ENCODE measurements at places on chromosomes 3 and 15. TPM values are rescaled to one million over a fixed set of nuclear protein-coding genes. Genes with fewer than 3 reads are reported as not detected.

GRCh38 chr15:92097474-92098178 lies 244.1 kb downstream of the SLCO3A1 start:
- no peak for DNase-seq

ITPKA gene
- total RNA-seq: 1.9 TPM

- no peak for DNase-seq
Measured at GRCh38 chr3:35338186-35338585, 301.1 kb upstream of the ARPP21 start.

DNA sequence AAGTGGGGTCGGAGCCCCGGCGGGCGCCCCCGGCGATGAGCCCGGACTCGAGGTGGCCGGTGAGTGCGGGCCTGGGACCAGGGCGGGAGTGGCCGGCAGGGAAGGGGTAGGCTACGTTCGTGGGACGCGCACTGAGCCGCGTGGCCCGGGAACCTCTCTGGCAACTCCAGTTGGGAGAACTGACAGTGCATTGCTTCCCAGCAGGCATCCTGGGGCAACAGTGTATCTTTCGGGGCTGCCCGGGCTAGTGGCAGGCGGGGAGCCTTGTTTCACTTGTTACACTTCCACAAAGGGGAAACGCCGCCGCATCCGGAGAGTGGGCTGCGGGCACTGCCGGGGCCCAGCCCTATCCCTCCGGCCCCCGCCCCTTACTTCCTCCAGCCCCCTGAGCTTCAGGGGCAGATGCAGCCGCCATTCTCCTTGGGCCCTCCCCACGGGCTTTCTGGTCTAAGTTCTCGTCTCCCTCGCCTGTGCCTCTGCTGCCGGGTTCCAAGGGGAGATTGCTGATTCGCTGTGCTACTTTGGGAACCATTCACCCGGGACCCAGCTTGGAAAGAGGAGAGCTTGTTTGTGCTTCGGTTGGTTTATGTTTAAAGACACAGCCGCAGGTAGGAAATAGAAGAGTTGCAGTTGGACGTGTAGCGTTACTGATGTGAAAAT lies 675 bp downstream of the BRPF1 start:
- no peak for DNase-seq

NFKBIZ gene
- total RNA-seq: 15.0 TPM

DNA sequence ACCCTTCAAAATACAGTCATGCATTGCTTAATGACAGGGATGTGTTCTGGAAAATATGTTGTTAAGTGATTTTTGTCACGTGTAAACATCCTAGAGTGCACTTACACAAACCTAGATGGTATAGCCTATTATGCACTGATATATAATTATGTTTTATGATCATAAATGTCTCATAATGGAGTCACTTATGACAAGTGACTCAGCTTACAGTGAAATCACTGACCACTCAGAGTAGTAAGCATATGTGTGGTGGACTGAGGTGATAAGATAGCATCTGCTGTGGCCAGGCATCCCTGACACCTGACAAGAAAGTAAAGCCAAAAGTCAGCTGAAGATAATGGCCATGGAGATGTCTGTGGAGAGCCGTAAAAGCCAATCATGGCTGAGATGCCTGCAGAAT lies 5.4 kb downstream of the ACAD11 start:
- DNase-seq: no peak

SERPINI1 gene
- 10.6 TPM for total RNA-seq

HIGD2B gene
- total RNA-seq: not detected

DNA sequence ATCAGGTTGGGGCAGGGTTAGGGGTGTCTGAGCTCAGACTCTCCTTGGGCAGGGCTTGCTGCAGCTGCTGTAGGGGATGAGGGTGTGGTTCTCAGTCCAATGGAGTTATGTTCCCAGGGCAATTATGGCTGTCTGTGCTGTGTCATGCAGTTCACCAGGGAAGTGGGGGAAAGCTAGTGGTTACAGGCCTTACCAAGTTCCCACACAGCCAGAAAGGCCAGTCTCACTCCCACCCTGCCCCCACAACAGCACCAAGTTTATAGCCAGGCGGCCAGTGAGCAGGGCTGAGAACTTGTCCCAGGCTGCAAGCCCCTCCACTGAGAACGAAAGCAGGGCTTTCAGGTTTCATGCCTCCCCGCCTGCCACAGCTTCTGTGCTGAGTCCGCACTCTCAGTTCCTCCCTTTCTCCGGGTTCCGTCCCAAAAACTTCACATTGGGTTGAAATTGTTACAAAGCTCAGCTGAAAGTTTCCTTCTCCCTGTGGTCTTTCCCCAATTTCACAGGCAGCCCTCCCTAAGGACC lies 19.6 kb upstream of the CPOX start:
- no peak for DNase-seq

GRCh38 chr3:135991621-135992020 lies 26.1 kb downstream of the PPP2R3A start:
- DNase-seq: no peak

- DNase-seq: no peak
Measured at GRCh38 chr3:61354604-61355003, 103.4 kb upstream of the FHIT start.

Measured in left ventricle myocardium inferior (tissue), 1 donor.